ENCODE measurements at places on chromosomes 12 and 14.

GRCh38 chr12:119012179-119012578 lies 30.8 kb downstream of the SRRM4 start:
- DNase-seq = no peak

DNA sequence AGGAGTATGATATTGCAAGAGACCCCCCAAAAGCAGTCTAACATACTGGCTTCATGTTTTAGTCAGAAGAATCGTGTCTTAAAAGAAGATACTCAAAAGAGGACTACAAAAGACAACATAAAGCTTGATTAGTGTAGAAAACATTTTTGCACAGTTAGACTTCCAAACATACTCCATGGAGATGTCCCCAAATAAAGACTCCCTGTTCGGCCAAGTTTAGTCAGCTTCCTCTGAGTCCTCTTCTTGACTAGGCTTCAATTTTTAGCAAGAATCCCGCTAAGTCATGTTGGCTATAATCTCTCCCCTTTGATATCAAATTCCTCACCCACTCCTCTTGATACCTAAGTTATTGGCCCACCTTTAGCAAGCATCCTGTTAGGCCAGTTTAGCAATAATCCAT lies 298.0 kb downstream of the RMST start:
- no peak for DNase-seq

DNA sequence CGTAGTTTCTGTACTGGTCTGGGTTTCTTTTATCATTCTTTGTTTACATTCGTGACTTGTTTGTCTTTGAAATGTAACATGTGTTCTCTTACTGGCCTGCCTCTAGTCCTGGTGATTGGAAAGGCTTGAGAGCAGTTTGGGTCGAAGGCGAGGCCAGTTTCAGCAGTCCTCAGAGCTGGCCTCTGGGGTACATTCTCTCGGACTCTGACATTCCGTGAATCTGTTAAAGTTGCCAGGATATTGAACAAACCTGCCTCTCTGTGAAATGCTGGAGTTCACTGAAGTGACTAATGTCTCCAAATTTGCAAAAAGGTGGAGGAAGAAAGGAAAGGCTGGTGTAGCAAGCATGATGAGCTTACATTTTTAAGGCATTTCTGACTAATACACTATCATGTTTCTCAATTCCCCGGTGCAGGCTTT lies 1.5 kb downstream of the PLEKHA5 start:
- DNase-seq = no peak

- peak; percentile 52 for DNase-seq
These were observed 589 bp upstream of the HVCN1 start for GRCh38 chr12:110689281-110690126.

GRCh38 chr12:127205781-127206555 lies 1061.0 kb upstream of the TMEM132C start:
- DNase-seq = no peak

GRCh38 chr12:42346403-42347002 lies 20.5 kb downstream of the PPHLN1 start:
- no peak for DNase-seq

GRCh38 chr12:112167718-112168525 lies 42.6 kb downstream of the TRAFD1 start:
- no peak for DNase-seq

- DNase-seq = no peak
These were observed 43.1 kb downstream of the ZFP36L1 start for GRCh38 chr14:68749487-68750475.

DNA sequence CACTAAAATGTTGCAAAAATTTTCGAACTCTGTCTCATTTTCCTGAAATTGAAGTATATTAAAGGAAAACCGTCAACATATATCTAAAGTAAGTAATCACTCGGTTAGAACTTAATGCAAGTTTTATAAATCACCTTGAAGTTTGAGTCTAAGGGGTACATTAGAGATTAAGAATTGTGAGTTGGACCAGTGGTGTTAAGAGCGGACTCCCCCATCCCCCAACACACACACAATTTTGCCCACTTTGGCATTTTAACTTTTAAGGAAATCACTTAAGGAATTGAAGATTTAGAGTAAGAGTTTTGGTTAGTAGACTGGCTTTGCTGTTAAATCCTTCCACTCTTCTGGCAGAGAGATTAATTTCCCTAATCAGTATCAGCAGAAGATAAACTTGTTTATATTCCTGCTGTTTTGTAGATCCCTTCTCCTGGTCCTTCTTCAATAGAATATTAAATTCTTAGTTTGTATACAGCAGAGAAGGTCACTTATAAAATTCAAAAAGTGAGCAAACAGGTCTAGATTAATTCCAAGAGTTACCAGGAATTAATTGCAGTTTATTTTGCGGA lies 1.5 kb downstream of the HIF1A start:
- no peak for DNase-seq

- no peak for DNase-seq
These were observed 2.1 kb downstream of the NIN start for GRCh38 chr14:50828721-50829488.

DNA sequence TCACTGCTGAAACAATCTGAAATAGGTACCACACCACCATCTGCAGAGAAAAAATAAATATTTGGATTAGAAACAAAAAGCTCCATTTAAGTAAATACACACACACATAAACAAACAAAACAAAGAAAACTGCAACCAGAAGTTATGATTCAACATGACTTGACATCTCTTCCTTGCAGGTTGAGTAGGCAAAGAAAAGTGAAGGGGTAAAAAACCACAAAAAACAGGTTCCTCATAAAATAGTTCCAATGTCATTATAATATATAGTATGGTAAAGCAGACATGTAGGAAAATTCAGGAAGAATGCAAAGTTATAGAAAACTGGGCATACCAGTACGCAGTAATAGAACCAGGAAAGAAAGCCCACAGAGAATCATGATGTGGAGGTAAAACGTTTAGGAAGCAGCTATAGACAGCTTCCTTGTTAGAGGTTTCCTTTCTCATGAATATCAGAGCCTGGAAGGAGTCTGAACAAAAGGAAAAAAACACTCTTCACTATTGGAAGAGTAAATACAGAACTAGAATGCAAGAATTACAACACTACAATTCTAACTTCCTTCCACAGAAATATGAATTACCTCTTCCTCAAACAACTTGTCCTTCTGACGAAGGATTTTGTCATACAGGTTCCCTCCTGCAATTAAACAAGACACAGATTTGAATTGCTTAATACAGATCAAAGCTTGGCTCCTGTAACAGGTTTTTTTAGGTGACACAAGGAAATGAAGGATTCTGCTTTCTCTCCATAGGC lies 6.1 kb downstream of the NEK9 start:
- DNase-seq = no peak

DNA sequence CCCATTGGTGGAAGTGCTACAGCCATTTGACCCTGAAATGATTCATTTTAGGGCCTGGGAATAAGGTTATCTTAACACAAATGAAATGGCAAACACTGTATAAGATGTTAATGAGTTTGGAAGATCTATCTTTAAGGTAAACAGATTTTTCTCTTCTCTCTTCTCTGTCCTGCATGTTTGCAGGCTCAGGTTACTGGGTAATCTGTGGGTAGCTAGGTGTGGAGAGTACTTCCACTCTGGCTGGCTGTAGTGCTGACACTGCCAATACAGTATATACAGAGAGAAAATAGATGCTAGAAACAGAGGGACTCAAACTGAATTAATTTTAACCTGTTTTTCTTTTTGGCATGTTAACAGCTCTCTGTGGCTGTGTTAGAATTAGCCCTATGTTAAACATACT lies 84.6 kb downstream of the SLC38A6 start:
- DNase-seq = no peak

DNA sequence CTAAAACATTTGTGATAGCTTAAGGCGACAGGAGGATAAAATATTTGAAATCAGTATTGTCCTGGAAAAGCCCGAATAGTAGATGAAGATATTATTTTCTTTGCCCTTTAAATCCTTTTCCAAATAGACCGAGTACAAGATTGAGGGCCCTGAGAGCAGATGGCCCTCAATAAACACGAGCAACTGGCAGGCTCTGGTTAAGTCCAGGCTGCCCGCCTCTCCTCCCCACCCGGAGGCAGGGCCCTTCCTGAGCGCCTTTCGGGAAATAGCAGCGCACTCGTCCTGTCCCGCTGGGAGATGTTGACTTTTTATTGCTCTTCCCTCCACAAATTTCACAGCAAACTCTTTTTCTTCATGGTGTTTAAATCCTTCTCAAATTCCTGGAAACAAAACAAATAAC lies 50.8 kb upstream of the MAX start:
- no peak for DNase-seq

DNA sequence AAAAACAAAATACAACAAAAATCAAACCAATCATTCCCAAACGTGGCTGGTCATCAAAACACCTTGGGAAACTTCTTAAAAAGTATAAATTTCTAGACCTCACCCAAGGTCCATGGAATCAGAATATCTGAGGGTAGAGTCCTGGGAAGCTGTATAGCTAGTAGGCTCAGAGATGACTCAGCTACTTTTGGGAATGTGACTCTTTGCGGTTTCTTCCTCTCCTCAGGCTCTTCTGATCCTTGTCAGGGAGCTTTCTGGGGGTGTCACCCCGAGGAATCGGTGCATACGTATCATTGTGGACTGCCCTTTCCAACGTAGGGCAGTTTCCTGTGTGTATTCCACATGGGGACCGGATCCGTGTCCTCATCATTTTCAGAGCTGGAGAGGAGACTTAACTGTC lies 14.8 kb downstream of the JDP2 start:
- no peak for DNase-seq

DNA sequence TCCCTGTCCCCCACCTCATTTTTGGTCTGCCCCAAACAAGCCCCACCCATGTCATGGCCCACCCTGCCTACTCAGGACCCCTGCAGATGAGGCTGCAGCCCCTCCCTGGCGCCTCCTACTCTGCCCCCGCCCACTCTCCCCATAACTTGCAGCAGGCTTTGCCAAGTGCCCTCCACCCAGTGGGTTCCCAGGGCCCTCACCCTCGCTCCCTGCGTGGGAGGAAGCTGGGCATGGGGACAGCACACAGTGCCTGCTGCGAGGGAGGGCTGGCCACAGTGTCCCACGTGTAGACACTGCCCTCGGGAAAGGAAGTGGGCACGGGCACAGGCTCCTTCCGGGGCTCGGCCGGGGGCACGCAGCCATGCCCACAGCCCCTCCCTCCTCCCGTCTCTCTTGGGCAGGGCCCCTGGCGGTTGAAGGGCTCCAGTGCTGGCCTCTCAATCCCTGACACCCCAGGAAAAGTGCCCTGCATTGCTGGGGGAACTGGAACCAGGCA lies 9.4 kb downstream of the AKT1 start:
- DNase-seq = no peak

DNA sequence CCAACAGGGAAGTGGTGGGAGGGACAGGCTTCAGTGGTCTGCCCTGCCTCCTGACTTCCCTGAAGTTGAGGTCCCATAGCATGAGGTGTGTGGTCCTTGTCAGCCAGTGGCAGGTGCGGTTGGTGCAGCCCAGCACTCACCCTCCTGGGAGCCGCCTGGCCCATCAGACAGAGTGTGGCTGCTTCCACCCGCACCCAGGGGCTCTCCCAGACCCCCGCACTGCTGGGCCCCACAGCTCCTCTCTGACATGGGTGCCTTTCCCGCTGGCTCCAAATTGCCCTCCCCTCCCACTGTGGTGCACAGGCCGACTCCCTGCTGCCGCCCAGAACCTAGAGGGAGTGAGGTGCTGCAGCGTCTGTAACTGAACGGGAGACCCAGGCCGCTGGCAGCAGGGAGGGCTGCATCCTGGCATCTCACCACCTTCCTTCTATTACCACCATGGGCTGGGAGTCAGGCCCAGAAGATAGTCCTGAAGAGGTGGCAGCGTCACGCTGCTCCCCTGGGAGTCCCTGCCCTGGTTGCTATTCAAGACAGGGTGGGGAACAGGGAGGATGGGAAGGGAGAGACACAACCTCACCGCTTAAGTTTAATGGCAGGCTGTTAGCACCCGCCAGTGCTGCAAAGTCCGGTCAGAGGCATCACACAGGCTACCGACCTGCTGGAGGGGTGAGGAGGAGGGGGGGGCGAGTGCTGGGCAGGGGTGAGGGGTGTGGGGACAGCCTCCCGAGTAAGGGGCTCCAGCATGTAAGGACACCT lies 180.6 kb upstream of the PRMT8 start:
- DNase-seq = no peak

DNA sequence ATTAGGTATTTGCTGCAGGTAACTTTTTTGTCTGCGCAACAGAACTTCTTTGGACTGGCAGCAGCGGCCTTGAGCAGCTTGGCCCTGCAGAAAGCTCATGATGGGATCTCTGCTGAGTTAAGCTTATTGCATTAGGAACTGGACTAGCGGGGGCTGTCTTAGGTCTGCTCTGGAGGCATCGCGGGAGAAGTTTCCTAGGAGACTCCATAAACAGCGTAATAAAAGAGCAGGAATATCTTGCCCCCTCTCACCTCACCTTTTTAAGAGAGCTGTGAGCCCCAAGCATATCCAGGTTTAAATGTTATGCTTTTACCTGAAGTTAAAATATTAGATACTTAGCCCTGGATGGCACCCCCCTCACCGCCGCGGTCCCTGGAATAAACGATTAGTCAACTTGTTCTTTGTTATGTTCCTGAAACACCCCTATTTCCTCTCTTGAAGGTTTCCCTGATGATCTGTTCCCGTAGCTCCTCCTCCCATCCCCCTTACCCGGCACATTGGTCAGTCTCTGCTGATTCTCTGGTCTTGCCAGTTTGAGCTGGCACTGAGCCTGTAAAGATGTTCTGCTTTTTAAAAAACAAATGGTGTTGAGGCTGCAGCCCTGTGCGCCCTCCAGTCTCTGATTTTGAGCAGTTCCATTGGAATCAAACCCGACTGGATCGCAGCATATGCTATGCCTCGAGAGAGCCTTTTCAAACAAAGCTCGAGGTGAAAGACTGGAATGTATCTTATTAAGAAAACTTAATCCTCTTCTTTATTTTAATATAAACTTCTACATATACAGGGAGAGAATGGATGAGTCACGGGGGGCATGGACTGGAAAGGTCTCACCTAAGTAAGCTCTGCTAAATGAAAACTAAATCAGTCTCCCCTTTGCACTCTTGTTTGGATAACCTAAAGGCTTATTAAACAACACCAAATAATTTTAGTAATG lies 1.9 kb downstream of the MLXIP start:
- DNase-seq = no peak

GRCh38 chr12:9736936-9737705 lies 4.2 kb upstream of the CLECL1 start:
- no peak for DNase-seq

DNA sequence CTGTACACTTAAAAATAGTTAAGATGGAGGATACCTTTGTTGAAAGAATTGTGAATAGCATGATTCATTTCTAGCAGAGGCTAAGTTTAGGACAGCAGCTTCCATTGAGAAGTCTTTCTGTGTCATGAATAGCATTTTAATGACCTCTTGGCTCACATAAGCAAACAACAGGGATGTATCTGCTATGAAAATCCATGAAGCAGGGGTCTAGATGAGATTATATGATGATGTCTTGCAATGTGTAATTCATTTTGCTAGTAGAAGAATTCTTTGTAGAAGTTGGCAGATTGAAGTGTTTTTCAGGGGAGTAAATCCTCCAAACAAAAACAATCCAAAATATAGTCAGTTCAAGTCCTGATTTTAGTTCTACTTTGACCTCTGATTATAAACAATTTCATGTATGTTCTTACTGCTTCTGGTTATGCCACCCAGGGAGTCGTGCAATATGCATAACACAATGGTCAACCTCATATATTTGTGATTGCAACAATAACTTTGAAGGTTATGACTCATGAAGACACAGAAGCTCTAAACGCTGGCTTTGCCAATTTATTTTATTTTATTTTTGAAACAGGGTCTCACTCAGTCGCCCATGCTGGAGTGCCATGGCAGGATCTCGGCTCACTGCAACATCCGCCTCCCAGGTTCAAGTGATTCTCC lies 6.9 kb upstream of the RD3L start:
- no peak for DNase-seq
